ENCODE measurements at places on chromosomes 2 and 18.

DNA sequence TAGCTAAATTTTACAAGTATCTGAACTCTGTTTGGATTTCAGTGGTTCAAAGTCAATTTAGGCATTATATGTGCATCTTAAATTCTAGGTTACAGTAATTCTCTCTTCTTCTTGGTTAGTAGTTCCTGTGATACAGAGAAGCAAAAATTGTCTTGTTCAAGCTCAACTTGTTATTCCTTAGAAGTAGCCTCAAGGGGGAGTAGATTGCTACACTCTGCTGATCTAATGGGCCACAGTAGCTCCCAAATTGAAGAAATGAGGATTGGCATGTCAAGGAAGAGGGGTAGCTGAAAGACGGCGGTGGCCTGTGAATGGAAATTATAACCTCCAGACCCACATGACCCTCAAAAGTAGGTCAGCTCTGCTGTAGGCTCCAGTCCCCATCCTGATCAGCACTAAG lies 334.7 kb downstream of the HRH4 start:
- peaks cover 13% of the 10 kb centered on the region for H3K27me3 ChIP-seq
- no peak overlapping the region for H3K27ac ChIP-seq

DNA sequence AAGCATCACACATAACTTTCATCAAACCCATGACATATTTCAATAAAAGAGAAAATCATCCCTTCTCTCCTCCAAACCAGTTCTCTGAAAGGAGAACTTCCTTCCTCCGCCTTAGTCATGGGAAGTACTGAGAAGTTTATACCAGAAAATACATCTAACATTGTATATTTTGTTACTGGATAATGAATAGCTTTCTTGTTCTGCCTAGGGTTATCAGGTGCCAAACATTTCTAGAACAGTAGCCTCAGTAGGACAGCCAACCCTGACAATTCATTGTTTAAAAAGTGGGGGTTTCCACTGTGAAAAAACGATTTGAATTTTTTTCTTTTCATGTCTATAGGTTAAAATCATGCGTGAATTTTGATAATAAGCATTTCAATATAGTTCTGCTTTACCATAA lies 16.0 kb upstream of the DAW1 start:
- H3K27me3 ChIP-seq, result no peaks in the 10 kb centered on the region
- H3K27ac ChIP-seq, result no peak overlapping the region
- peaks cover 16% of the 10 kb centered on the region for H3K4me1 ChIP-seq
- no peak for ATAC-seq
- H3K4me3 ChIP-seq, result peak overlapping the region; percentile 22

- peak; percentile 23 for ATAC-seq
- H3K36me3 ChIP-seq, result peaks cover 91% of the 10 kb centered on the region
- no peaks in the 10 kb centered on the region for H3K27me3 ChIP-seq
These were observed 107.3 kb downstream of the USP34 start for GRCh38 chr2:61363580-61363979.

GRCh38 chr2:126413079-126413478 lies 242.9 kb upstream of the GYPC start:
- ATAC-seq, result peak; percentile 95
- H3K36me3 ChIP-seq, result no peaks in the 10 kb centered on the region
- H3K27me3 ChIP-seq, result peaks cover 12% of the 10 kb centered on the region
- peak overlapping the region; percentile 29 for H3K4me3 ChIP-seq

DNA sequence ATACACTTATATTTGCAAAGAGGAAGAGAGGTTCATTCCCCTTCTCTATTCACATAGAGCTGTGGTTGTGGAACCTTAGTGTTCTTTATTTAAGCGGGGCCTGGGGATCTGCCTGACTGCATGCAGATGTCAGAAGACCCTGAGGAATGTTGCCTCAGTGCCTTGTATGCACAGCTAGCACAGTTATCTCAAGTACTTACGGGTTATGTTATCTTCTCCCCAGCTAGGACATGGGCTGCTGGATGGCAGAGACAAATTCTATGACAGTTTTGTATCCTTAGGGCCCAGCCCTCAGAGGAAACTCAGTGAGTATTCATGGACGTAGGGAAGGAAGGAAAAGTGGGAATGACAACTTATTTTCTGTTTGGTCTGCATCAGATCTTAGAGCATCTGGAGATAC lies 37.7 kb upstream of the RTN4 start:
- no peak overlapping the region for H3K27ac ChIP-seq
- no peak for ATAC-seq
- H3K36me3 ChIP-seq, result no peaks in the 10 kb centered on the region
- H3K4me3 ChIP-seq, result no peak overlapping the region
- no peaks in the 10 kb centered on the region for H3K4me1 ChIP-seq
- no peaks in the 10 kb centered on the region for H3K27me3 ChIP-seq

GRCh38 chr2:138201286-138201685 lies 237.0 kb downstream of the HNMT start:
- H3K27ac ChIP-seq, result no peak overlapping the region
- H3K4me1 ChIP-seq, result no peaks in the 10 kb centered on the region
- no peaks in the 10 kb centered on the region for H3K36me3 ChIP-seq

GRCh38 chr18:60182223-60182622 lies 190.4 kb downstream of the MC4R start:
- no peak overlapping the region for H3K4me3 ChIP-seq
- H3K4me1 ChIP-seq, result no peaks in the 10 kb centered on the region
- no peaks in the 10 kb centered on the region for H3K27me3 ChIP-seq
- ATAC-seq, result no peak

- H3K4me3 ChIP-seq, result no peak overlapping the region
- H3K4me1 ChIP-seq, result peaks cover 18% of the 10 kb centered on the region
These were observed 54.5 kb downstream of the MFSD6 start for GRCh38 chr2:190462611-190463010.

DNA sequence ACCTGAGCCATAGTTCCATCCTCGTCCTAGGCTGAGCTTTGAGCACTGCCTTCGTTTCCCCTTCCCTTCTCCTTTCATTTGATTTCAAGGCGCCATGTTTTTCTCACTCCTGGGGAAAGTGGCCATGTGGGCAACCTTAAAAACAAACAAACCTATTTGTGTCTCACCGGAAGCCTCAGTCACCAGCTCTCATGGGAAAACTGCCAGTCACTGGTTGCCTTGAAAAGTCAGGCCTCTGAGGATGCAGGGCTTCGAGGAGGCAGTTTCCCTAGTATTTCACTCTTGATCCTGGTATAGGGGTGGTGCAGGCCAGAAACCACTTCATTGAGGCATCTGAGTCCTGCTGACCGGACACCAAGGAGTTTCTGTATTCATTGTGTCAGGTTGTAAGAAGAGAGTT lies 59.2 kb upstream of the TRIB2 start:
- no peak for ATAC-seq
- peaks cover 11% of the 10 kb centered on the region for H3K4me1 ChIP-seq
- H3K36me3 ChIP-seq, result no peaks in the 10 kb centered on the region
- peak overlapping the region; percentile 71 for H3K27ac ChIP-seq

- H3K4me1 ChIP-seq, result no peaks in the 10 kb centered on the region
- H3K36me3 ChIP-seq, result no peaks in the 10 kb centered on the region
These were observed 160.8 kb downstream of the ACKR3 start for GRCh38 chr2:236730393-236730792.

GRCh38 chr2:166651080-166651675 lies 157.1 kb upstream of the SCN7A start:
- H3K27ac ChIP-seq, result no peak overlapping the region
- H3K4me3 ChIP-seq, result no peak overlapping the region
- H3K36me3 ChIP-seq, result no peaks in the 10 kb centered on the region
- no peak for ATAC-seq

- no peak for ATAC-seq
- peaks cover 14% of the 10 kb centered on the region for H3K27me3 ChIP-seq
These were observed 113.0 kb downstream of the SETBP1 start for GRCh38 chr18:44793685-44794084.

- ATAC-seq, result no peak
- no peaks in the 10 kb centered on the region for H3K36me3 ChIP-seq
- no peak overlapping the region for H3K4me3 ChIP-seq
- H3K4me1 ChIP-seq, result no peaks in the 10 kb centered on the region
- H3K27ac ChIP-seq, result no peak overlapping the region
- peaks cover 30% of the 10 kb centered on the region for H3K27me3 ChIP-seq
These were observed 7.5 kb downstream of the NRP2 start for GRCh38 chr2:205689820-205690219.

DNA sequence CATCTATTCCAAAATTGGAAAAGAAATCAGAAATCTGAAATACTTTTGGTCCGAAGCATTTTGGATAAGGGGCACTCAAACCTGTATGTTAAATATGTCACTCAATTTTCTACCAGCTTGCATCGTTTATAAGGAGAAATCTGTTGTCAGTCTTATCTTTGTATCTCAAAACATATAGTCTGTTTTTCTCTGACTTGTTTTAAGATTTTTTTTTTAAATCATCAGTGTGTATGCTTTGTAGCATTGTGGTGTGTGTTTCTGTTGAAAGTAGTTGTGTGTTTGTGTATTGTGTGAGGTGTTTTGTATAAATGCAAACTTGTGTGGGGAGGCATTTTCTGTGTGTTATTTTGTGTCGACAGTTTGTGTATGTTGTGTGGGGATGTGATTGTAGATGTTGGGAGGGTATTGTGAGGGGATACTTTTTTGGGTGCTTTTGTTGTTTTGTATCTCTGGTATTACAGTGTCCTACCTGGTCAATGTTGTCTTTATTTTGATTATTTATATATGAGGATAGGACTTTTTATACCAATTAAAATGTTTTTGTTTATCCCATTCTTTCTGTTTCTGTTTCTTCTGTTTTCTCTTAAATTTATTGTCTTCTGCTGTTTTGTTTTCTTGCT lies 30.9 kb downstream of the SMCHD1 start:
- no peak for ATAC-seq
- peak overlapping the region; percentile 88 for H3K27ac ChIP-seq
- H3K27me3 ChIP-seq, result no peaks in the 10 kb centered on the region
- H3K36me3 ChIP-seq, result peaks cover 99% of the 10 kb centered on the region
- peaks cover 42% of the 10 kb centered on the region for H3K4me1 ChIP-seq

- no peaks in the 10 kb centered on the region for H3K4me1 ChIP-seq
- H3K36me3 ChIP-seq, result no peaks in the 10 kb centered on the region
- no peak overlapping the region for H3K27ac ChIP-seq
- no peak overlapping the region for H3K4me3 ChIP-seq
- no peak for ATAC-seq
These were observed 617.0 kb downstream of the LRP1B start for GRCh38 chr2:141513853-141514252.

GRCh38 chr2:99154643-99155536 lies at the start of the genes LIPT1 and TSGA10:
Gene LIPT1 (plus strand): TSS chr2:99154967. CDS start chr2:99161958, 6,991 bp downstream.
Gene TSGA10 (minus strand): TSS chr2:99154942. CDS start chr2:99109439, 45,503 bp downstream.
- peak; percentile 96 for ATAC-seq
- H3K27me3 ChIP-seq, result no peaks in the 10 kb centered on the region
- no peak within 1 kb of the TSS for H3K27ac ChIP-seq

GRCh38 chr2:35228584-35228983 lies 1127.0 kb upstream of the CRIM1 start:
- H3K27ac ChIP-seq, result no peak overlapping the region
- no peaks in the 10 kb centered on the region for H3K27me3 ChIP-seq
- H3K4me1 ChIP-seq, result no peaks in the 10 kb centered on the region
- no peak overlapping the region for H3K4me3 ChIP-seq
- H3K36me3 ChIP-seq, result no peaks in the 10 kb centered on the region

- no peak overlapping the region for H3K4me3 ChIP-seq
- no peaks in the 10 kb centered on the region for H3K36me3 ChIP-seq
- no peaks in the 10 kb centered on the region for H3K27me3 ChIP-seq
- no peak for ATAC-seq
- H3K4me1 ChIP-seq, result no peaks in the 10 kb centered on the region
These were observed 56.4 kb upstream of the HAAO start for GRCh38 chr2:42848726-42849290.

GRCh38 chr18:58315041-58315440 lies 271.0 kb downstream of the NEDD4L start:
- peak overlapping the region; percentile 27 for H3K27ac ChIP-seq
- H3K27me3 ChIP-seq, result no peaks in the 10 kb centered on the region
- no peak overlapping the region for H3K4me3 ChIP-seq
- no peaks in the 10 kb centered on the region for H3K36me3 ChIP-seq
- peaks cover 17% of the 10 kb centered on the region for H3K4me1 ChIP-seq
- no peak for ATAC-seq

DNA sequence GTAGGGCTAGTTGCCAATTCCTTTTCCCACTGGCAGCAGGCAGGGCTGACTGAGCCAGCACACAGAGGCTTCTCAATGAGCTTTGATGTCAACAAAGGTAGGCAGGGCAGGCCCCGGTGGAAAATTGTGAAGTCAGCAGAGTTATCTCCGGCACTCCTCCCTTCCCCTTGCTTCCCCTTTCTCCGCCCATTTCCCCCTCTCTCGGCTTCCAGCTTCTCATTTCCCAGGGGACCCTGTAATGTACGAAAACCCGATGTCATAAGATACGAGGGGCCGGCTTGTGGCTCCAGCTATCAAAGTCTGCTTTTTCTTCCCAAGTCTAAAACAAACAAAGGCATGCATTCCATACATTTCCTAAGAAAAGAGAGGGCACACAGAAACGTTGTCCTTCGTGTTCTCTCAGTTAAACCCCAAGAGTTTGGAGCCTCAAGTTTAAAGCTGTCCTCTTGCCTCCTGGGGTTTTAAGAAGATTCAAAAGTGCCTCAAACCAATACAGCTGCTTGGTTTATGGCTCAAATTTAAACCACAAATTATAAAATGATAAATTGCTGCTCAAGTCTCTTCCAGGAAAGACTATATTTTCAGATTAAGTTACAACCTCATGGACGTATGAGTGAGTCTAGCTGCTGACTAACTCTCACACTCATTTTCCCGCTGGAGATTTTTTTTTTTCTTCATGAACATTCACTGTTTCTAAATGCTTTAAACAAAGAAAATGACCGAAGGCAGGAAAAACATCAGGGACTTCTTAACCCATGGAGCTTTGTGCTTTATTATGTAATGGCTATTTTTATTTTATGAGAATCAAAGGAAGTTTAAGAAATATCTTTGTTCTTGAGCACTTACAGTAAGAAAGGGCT lies 27.2 kb upstream of the EML4 start:
- peak overlapping the region; percentile 88 for H3K27ac ChIP-seq
- peak overlapping the region; percentile 83 for H3K4me3 ChIP-seq
- H3K4me1 ChIP-seq, result peaks cover 37% of the 10 kb centered on the region

GRCh38 chr2:226423498-226423960 lies 376.1 kb downstream of the IRS1 start:
- peak overlapping the region; percentile 63 for H3K4me3 ChIP-seq
- peak overlapping the region; percentile 58 for H3K27ac ChIP-seq
- no peaks in the 10 kb centered on the region for H3K36me3 ChIP-seq

DNA sequence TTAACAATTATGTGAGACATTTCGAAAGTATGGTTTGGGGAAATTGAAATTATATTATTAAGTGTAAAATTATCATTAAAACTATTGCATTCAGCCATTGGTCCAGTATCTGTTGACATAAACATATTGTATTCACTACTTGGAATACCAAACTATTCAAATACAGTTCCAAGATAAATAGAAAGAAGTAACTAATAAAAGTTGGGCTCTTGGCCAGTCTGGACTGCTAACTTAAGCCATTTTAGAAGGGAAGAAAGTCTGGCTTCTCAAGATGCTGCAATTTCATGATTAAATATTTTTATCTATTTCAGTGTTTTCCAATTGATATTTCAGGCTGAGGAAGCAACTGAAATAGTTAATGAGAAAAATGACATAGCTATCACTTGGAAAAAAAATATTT lies 109.8 kb upstream of the CHRNA1 start:
- H3K4me1 ChIP-seq, result no peaks in the 10 kb centered on the region
- H3K4me3 ChIP-seq, result no peak overlapping the region
- no peak for ATAC-seq
- H3K36me3 ChIP-seq, result no peaks in the 10 kb centered on the region

GRCh38 chr18:74610051-74610615 lies 12.5 kb downstream of the ZNF407 start:
- no peak overlapping the region for H3K4me3 ChIP-seq
- peaks cover 15% of the 10 kb centered on the region for H3K4me1 ChIP-seq
- H3K36me3 ChIP-seq, result no peaks in the 10 kb centered on the region
- ATAC-seq, result no peak
- H3K27me3 ChIP-seq, result no peaks in the 10 kb centered on the region
- H3K27ac ChIP-seq, result no peak overlapping the region
